ENCODE measurements at places on chromosomes 11 and 22.
A peak's percentile ranks its signal among the peaks of the same experiment; 100 is the strongest.

DNA sequence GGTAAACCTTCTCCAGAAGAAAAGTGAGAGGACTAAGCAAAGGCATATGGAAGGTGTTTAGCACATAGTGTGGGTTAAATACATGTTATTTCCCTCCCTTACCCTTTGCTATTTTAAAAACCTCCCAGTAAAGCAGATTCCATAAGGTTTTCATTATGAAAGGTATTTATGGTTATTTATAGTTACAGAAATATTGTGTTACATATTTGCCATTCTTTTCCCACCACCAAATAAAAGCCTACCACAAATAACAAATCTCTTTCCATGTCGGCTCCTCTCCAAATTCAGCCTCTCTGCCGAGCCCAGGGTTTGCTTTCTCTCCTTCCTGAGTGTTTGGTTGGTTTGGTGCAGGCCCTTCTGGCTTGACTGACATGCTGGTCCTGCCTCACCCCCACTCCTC is 64.4 kb downstream of the INSC start:
- no peak for DNase-seq

DNA sequence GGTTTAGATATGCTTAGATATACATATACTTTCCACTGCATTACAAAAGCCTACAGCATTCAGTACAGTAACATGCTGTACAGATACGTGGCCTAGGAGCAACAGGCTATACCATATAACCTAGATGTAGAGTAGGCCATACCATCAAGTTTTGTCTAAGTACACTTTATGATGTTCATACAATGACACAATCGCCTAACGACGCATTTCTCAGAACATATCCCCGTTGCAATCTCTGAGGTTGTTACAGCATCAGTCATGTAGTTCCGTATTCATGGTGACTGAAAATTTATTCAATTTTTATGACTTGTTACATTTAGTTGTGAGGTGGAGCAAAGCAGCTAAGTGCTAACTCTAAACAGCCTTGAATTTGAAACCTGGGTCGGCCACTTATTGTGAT is 6.7 kb downstream of the ZBTB44 start:
- no peak for DNase-seq

- no peak for DNase-seq
Measured at GRCh38 chr22:39364714-39365491, 15.1 kb downstream of the SYNGR1 start.

- peak; percentile 31 for DNase-seq
Measured at GRCh38 chr22:46262449-46263215, 511 bp downstream of the PKDREJ start.

DNA sequence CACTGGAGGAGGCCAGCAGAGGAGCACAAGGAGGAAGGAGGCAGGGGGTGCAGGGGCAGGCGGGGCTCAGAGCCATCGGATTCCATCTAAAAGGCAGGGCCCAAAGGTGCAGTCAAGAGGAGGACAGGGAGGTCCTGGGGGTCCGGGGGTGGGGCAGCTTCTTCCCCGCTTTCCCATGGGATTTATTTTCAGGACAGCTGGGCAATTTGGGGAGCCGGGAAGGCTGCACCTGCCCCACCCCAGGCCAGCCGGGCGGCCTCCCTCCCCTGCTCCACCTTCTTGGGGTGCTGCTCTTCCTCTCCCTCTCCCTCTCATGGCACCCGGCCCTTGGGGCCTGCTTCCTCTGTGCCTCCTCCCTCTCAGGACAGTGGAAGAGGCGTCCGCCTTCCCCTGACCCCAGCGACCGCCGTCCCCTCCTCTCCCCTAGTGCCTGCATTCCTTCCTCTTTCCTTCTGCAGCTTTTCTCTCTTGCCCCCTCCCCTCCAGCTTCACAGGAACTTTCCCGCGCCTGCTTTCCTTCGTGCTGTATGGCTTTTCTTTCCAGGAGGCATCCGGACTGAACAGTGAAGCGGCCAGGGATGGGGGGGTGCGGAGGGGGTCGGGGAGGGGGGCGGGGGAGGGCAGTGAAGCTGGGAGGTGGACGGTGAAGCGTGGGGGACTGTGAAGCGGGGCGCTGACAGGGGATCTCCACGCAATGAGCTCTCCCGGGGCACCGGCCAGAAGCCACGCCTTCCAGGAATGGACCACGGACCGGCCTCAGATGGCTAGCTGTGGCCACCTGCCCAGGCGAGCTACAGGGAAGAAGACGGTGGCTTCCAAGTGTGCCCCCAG is 26.9 kb downstream of the APOBEC3H start:
- no peak for DNase-seq

DNA sequence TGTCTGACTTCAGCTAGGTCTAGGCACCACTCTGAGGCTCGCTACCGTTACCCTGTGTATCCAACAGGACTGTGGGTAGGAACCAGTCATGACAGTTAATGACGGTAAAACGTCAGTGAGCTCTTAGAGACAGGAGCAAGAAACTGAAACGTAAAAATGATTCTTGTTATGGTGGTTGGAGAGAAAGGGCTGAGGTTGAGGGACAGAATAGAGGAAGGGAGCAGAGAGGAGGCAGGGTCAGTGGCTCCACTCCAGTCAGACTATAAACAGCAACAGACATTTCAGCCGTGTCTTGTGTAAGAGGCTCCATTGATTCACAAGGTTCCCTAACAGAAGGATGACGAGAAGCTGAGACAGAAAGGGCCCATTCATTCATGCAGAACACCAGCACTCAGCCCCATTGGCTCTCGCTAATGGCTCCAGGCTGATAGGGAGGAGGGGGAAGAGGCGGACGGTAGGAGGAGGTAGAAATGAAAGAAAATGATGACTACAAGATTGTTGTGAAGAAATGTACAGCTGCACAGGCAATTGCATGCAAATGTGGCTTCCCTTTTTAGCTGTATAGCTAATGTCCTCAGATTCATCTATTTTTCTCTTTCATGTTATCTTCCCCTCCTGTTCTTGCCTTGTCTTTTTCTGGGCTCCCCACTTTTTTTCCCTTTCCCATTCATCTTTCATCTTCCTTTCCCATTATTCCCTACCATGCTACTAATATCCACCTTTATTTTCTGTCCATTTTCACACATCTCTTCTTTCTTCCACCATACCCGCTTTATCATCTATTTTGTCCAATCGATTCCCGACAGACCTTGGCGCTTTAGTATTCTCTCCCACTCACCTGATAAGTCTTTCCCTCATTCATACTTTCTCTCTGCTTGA is 34.3 kb downstream of the ETS1 start:
- peak; percentile 59 for DNase-seq

GRCh38 chr11:11946180-11946579 is 62.2 kb downstream of the DKK3 start:
- DNase-seq: no peak

GRCh38 chr11:28756977-28757376 is 648.8 kb downstream of the METTL15 start:
- no peak for DNase-seq

GRCh38 chr11:62344210-62344609 is 7.0 kb downstream of the ASRGL1 start:
- no peak for DNase-seq

DNA sequence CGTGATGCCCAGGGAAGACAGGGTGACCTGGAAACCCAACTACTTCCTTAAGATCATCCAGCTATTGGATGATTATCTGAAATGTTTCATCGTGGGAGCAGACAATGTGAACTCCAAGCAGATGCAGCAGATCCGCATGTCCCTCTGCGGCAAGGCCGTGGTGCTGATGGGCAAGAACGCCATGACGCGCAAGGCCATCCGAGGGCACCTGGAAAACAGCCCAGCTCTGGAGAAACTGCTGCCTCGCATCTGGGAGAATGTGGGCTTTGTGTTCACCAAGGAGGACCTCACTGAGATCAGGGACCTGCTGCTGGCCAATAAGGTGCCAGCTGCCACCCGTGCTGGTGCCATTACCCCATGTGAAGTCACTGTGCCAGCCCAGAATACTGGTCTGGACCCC is 43.5 kb upstream of the DAGLA start:
- no peak for DNase-seq

DNA sequence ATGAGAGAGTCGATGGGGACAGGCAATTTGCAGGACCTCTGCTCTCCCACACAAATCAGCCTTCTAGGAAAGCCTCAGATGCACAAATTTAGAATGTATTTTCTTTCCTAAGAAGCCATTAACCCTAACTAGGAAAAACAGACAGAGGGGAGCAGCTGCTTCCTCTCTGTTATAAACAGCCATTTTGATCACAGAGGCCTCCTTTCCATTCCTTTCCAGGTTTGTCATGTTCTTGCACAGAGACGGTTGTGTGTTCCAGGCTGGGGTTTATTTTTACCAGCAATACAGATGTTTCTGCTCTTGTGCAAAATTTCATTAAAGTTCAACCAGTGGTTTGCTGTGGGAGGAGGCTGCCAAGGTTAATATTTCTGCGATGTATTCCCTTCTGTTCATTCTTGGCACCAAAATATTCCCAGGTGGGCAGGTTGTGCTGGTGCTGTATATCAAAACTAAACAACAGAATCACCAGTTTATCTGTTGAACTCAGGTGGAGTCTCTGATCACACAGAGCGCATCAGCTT is 90.2 kb downstream of the NAV2 start:
- DNase-seq: no peak

DNA sequence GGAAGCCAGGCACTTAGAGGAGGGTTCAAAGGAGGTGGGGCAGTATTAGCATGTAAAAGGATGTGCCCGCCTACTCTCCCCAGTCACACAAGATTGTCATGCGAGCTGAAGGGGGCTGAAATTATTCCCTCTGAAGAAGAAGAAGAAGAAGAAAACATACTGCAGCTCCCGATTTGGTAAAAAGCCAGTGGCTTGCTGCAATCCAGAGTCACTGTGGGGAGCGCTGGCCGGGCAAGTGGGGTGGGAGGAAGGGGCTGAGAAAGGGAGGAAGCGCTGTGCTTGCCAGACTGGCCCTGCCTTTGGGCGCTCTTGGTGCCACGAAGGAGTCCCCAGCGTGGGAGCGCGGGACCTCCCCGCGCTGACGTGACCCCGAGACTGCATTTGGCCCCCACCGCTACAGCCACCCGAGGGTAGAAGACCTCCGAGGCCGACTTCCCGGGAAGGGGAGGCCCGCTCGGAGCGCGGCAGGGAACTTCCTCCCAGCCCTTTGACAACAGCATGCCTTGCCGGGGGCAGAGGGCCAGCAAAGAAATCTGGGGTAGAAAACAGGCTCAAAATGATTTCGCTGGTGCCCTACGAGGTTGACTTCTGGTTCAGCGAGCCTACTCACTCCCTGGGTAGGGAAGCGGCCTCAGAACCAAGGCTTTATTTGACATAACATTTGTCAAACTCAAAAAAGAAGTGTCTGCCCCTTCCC is 906.3 kb downstream of the DLG2 start:
- DNase-seq: peak; percentile 3

Data from nucleus accumbens (tissue), 56 donors.